ENCODE measurements at places on chromosomes 16 and 17.

DNA sequence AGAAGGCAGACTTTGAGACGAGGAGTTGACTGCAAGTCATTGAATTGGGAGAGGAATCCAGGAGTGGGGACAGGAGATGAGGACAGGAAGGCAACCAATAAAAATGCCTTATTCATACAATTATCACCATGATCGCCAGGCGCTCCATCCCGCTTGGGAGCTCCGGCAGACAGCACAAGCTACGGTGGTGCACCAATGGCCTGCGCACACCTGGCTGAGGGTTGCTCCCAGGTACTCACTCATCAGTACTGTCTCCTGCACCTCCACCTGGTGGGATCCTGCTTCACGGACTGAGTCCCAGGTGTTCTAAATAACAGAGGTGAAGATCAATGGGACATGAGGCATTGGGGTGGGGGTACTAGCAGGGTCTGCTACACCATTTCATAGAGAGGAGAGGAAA, 160.0 kb upstream of the TNRC6C start:
- no peak for DNase-seq

DNA sequence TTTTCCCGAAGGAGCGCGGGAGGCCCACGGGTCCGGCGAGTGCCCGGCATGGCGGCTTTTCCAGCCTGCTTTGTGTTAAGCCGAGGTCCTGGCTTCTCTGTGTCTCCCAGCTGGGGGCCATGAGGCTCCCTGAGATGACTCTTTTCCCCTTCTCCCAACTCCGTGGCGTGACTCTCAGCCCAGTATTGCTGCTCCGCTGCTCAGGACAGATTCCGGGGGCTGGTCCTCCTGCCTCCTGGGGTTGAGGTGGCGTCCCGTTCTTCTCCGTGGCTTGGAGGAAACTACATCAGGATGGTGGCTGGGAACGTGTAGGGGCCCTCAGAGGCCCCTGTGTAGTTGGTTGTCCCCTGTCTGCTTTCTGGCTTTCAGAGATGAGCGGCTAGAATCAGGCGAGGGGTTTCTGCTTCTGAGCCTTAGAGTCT, 951 bp downstream of the GPS1 start:
- no peak for DNase-seq

DNA sequence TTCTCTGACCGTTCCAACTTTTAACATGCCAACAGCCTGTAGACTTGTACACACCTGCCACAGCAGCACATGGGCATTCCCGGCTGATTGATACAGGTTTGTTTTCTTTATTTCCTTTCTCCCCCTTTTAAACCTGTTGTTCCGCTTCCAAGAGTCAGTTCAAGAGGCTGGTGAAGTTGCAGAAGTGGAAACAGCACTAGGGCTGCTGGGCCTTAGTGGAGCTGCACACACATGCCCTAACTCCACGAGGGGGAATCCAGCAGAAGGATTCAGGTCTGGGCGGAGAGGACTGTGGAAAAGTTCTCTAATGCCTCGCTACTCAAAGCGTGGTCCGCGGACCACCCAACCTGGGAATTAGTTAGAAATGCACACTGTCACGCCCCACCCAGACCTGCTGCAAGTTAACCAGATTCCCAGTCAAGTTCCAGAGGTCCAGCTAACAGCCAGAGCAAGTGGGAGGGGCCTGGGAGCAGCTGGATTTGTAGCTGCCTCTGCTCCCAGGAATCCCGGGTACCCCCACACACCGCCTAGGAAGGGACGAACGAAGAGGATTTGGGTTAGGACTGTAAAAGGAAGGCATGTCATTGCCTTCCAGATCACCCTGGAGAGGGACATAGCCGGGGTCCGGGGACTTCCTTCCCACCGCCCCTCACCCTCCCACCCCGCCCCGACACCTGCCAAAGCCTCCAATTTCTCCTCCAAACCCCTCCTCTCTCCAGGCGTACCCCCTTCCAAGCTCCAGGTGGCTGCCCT, 542 bp downstream of the SLC39A11 start:
- no peak for DNase-seq

- DNase-seq, result no peak
These were observed 679.8 kb upstream of the KIF2B start for GRCh38 chr17:53142890-53143289.

DNA sequence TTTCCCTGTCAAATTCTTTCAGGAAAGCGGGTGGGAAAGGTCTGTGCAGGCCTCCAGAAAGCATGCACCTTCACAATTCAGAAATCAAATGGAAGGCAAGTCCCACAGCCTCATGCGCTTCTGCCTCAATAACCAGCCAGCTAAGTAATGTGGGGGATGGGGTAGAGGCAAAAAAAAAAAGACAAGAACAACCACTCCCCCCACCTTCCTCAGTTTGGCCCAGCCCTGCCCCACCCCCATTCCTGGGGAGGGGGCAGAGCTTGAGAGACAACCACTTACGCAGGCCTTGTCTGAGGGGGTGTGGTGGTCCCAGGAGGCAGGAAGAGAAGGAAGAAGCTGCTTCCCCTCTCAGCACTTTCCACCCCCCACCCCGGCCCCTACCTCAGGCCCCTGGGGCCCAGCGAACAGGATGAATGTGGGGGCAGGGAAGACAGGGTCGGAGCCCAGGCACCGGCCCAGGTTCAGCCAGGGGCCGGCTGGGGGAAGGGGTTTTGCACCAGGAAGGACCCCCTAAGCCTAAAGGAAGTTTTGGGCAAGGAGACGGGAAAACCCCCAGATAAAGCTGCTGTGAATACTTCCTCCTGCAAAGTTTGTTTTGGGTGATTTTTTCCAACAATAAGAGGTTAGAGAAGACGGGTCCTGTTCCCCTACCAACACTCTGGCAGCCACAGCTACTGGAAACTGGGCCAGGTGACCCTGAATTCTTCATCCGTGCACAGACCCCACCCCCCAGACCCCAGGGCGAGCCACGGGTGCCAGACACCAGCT, 1.2 kb downstream of the JUP start:
- DNase-seq, result no peak

DNA sequence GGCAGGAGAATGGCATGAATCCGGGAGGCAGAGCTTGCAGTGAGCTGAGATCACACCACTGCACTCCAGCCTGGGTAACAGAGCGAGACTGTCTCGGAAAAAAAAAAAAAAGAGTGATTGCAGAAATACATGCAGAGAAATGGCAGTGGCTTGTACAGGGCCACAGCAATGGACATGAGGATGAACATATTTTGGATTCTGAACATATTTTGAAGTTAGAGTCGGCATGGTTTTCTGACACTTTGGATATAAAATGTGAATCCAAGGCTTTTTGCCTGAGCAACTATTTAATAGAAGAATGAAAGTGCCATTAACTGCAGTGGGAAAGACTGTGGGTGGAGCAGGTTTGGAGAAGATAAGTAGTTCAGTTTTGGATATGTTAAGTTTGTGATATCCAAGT, 35.8 kb downstream of the CPD start:
- no peak for DNase-seq

DNA sequence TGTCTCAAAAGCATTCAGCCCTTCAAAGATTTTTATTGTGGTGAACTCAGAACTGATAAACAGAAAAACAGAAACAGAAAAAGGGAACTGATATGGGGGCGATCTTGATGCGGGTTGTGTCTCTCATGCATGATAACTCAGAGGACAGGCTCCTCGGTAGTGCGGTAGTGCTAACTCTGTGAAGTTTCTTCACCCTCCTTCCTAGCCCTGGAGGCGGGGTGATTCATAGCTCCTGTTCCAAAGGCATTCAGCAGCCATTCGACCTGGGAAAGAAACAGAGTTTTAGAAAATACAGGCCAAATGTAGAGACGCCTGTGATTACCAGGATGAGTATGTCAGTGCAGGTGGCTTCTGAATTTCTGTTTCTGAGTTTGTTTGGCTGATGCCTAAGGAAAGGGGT, 5.5 kb upstream of the MAF start:
- DNase-seq, result peak; percentile 68

DNA sequence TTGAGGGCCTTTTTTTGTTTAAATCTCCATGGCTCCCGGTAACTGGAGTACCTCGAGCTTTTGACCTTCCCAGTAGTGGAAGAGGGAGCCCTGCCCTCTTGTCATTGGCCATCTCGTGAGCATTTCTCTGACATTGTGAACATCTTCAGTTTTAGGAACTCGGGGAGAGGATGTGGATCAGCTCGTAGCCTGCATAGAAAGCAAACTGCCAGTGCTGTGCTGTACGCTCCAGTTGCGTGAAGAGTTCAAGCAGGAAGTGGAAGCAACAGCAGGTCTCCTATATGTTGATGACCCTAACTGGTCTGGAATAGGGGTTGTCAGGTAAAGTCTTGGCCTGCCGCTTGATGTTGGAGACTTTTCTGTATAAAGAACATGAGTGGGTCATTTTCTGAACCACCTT, 24.3 kb downstream of the NTAN1 start:
- no peak for DNase-seq

DNA sequence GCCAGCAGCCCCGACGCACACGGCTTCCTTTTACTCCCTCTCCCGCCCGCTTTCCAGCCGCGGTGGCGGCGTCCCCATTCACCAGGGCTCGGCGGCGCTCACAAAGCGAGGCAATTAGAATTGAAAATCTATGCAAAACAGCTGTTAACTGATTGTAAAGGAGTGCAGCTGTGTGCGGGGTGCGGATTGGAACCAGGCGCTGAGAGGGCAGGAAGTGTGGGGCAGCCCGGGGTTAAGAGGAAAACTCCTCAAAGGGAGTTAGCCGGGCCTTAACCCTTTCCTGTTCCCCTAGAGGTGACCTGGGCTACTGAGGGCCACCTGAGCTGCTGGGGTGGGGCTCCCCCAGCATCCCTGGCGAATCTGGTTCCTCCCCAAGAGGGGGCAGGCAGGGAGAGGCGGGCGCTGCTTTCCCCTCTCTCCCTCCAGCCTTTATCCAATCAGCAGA, 5.8 kb upstream of the GSE1 start:
- DNase-seq, result no peak

GRCh38 chr17:74745548-74746177, 2.8 kb upstream of the NHERF1 start:
- no peak for DNase-seq

DNA sequence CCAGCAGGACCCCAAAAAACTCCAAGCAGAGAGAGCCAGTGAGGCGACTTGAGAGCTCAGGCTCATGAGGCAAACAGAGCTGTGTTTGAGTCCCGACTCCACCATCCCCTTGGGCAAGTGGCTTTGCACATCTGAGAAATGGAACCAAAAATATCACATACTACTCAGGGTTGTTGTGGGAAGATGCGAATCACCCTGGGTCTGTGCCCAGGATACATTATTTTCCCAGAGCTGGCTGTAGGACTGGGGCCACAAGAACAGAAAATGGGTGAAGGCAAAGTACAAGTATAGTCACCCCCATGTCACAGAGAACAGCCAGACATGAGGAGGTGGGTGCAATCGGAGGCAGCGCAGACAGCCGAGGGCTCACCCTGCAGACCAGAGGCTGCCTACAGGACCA, 127.3 kb downstream of the GAS7 start:
- no peak for DNase-seq

- peak; percentile 33 for DNase-seq
These were observed 3.9 kb downstream of the HS3ST3A1 start for GRCh38 chr17:13597723-13598347.

GRCh38 chr17:45357364-45357997, 40.7 kb upstream of the MAP3K14 start:
- no peak for DNase-seq

GRCh38 chr16:85202631-85203461, 90.6 kb upstream of the CIBAR2 start:
- no peak for DNase-seq

DNA sequence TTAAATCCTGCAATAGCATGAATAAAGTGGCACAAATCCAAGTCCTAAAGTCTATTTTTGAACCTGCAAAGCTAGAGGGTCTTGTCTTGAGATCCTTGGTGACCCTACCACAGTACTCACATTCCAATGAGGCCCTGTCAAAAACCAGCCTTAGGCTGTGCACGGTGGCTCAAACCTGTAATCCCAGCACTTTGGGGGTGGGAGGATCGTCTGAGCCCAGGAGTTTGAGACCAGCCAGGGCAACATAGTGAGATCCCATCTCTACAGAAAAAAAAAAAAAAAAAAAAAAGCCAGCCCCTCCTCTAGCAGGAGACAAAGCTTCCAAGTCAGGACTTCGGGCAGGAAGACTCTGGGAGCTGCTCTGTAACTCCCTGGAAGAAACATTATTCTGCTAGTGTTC, 16.3 kb downstream of the CYTH1 start:
- DNase-seq, result peak; percentile 1

DNA sequence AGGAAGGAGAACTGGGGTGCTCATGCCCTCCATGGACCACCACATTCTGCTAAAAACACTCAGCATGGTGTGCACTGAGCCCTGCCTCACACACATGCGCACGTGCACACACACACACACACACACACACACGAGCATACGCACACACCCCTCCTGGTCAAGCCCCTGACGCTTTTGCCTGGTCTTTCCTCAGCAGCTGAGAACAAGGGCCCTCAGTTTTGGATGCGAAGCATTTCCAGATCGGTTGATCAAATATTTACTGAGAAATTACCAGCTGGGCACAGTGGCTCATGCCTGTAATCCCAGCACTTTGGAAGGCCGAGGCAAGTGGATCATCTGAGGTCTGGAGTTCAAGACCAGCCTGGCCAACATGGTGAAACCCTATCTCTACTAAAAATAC, 20.1 kb upstream of the RAI1 start:
- no peak for DNase-seq

GRCh38 chr17:11331547-11332513, 90.8 kb downstream of the SHISA6 start:
- no peak for DNase-seq

- no peak for DNase-seq
These were observed 12.1 kb upstream of the HS3ST6 start for GRCh38 chr16:1930338-1930720.

- no peak for DNase-seq
These were observed 17.4 kb downstream of the IRF8 start for GRCh38 chr16:85916141-85916890.

DNA sequence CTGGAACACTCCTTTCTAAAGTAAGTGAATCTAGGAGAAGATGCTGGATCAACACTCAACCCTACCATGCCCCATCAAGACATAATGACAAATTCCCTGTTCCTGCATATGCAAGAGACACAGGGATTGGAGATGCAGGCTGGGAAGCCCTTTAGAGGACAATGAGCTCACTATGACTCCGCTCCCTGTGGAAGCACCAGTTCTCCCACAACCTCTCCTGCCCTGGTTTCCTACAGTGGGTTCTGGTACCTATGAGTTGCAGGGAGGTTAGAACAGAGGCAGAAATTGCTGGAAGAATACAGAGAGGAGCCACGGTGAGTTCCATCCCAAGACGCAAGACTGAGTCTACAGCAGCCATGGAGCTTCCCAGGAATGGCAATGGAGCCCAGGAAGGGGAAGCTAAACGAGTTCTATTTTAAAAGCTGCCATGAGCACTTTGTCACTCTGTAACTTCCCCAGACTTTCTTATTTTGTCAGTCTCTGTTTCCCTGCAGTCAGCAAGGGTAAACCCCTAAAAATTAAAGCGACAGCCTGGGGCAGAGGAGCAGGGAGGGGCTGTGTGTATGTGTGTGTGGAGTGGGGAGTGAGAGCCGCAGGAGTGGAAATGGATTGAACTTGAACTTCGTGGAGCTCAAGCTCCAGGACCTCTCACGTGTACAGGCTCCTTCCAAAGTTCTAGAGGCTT, 42.3 kb upstream of the PIK3R6 start:
- no peak for DNase-seq

- DNase-seq, result no peak
These were observed 22.3 kb downstream of the ARHGAP23 start for GRCh38 chr17:38450557-38451029.
